Activated CD8-positive, alpha-beta memory T cell treated with anti-CD3 and anti-CD28 coated beads, Interleukin-2, amount 10 ng/mL, durations not matched to agents 7 days and 5 days (primary cell): ENCODE measurements at places on chromosomes 7 and 10. TPM values are rescaled to one million over a fixed set of nuclear protein-coding genes. Genes with fewer than 3 reads are reported as not detected.
A peak's percentile ranks its signal among the peaks of the same experiment; 100 is the strongest.

The HYAL4 gene
- not detected for total RNA-seq

The NPFFR1 gene
- not detected for total RNA-seq

The LRRC61 gene
- total RNA-seq, result 24.7 TPM

The UBE2H gene
- 28.3 TPM for total RNA-seq

The COL1A2 gene
- total RNA-seq, result 1.6 TPM

The OR2A5 gene
- total RNA-seq, result not detected

The OR13A1 gene
- total RNA-seq, result not detected

The COBL gene
- total RNA-seq, result not detected

The KCP gene
- 0.52 TPM for total RNA-seq

The ZNHIT1 gene
- total RNA-seq, result 56.6 TPM

GRCh38 chr7:2837496-2837895 is 6.6 kb downstream of the GNA12 start:
- H3K4me3 ChIP-seq, result peak overlapping the region; percentile 54
- peaks cover 30% of the 10 kb centered on the region for H3K4me1 ChIP-seq
- H3K36me3 ChIP-seq, result peaks cover 19% of the 10 kb centered on the region
- DNase-seq, result no peak

GRCh38 chr7:489876-490275 is 29.8 kb downstream of the PDGFA start:
- no peak overlapping the region for H3K4me3 ChIP-seq
- H3K4me1 ChIP-seq, result no peaks in the 10 kb centered on the region
- H3K36me3 ChIP-seq, result no peaks in the 10 kb centered on the region
- peaks cover 15% of the 10 kb centered on the region for H3K27me3 ChIP-seq

DNA sequence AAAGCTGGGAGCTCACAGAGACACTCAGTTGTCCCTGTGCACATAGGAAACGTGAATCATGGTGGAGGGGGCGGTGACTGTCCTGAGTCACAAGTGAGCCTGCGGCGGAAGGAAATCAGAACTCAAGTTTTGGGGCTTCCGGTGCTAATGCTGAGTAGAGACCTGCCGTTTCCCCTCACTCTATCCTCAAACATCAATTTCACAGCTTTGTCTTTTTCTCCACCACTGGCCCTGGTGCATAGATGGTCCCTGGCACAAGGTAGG is 21.9 kb downstream of the ADCYAP1R1 start:
- no peak for DNase-seq
- H3K27me3 ChIP-seq, result peaks cover 2% of the 10 kb centered on the region
- no peaks in the 10 kb centered on the region for H3K36me3 ChIP-seq
- H3K4me3 ChIP-seq, result no peak overlapping the region

DNA sequence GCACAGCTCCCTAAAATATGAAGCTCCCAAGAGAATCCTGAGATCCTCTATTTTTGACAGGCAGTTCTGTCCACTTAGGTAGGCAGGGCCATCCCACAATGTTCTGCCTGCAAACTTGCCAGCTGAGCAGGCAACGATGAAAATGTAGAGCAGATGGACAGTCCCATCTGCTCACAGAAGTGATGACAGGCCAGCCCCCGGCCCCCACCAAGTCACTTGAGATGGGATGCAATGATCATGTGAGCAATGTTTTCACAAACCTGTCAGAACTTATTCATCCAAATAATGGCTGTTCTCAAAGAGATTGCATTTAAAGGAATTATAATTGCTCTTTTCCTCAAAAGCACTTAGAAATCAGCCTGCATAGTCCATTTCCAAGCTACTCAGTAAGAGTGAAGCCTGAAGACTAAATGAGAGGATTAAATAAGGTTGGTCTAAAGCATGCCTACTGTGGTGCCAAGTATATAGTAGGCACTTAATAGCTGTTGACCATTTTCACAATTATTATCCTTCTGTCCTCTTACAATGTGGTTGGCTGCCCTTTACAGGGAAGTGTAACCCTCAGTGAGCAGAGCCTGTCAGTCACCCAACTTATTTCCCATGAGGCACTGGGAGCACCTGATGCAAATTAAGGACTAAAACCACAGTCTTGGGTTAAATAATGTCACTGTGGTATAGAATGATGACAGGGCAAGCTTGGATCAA is 301.2 kb downstream of the FGFR2 start:
- DNase-seq, result no peak
- H3K4me3 ChIP-seq, result no peak overlapping the region
- H3K27ac ChIP-seq, result no peak overlapping the region
- H3K36me3 ChIP-seq, result no peaks in the 10 kb centered on the region

- H3K4me1 ChIP-seq, result no peaks in the 10 kb centered on the region
- no peaks in the 10 kb centered on the region for H3K27me3 ChIP-seq
- DNase-seq, result no peak
- H3K27ac ChIP-seq, result no peak overlapping the region
- no peak overlapping the region for H3K4me3 ChIP-seq
Measured at GRCh38 chr10:11118686-11119085, 101.0 kb downstream of the CELF2 start.

DNA sequence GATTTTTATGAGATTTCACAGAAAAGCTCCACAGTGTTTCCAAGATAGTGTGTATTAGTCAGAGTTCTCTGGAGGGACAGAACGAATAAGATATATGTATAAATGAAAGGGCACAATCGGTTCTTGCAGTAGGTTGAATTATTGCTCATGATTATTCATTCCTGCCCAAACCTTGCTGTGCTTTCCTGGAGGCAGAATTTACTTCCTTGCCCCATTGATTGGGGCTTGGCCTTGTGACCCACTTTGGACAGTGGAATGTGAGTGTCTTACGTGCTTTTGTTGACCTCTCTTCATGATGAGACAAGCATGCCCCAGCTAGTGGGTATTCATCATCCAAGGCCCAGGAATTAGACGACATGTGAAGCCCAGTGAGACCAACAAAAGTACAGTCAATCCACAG is 53.0 kb upstream of the ABCB5 start:
- no peak overlapping the region for H3K4me3 ChIP-seq
- no peak overlapping the region for H3K27ac ChIP-seq
- no peaks in the 10 kb centered on the region for H3K4me1 ChIP-seq
- H3K36me3 ChIP-seq, result no peaks in the 10 kb centered on the region
- H3K27me3 ChIP-seq, result no peaks in the 10 kb centered on the region

DNA sequence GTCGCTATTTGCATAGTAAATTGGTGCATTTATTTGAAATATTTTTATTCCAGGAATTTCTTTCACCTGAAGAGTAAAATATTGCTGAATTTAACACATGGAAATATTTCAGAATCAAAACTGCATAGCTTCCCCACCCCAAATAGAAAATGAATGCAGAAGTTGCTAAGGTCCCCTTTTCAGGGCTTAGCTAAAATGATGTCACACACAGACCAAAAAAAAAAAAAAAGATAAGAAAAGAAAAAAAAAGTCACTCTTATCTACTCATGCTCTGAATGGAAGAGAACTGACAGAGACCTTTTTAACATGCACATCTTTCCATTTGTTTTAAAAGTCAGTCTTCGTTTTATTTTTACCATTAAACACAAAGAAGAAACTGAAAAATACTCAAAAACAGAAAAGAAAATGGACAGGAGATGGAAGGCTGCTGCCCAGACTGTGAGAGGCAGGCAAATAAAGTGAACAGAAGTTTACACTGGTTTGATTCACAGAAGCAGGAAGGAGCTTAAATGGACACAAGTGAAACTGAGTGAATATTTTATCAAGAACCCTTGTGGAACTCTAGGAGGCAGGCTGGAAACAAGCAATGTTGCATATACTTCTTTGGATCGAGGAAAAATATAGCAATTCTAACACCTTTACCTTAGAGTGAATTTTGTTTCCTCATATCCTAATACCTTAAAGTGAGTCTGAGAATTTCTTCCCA is 32.0 kb downstream of the PSMC2 start:
- peaks cover 12% of the 10 kb centered on the region for H3K27me3 ChIP-seq
- no peak overlapping the region for H3K4me3 ChIP-seq
- no peaks in the 10 kb centered on the region for H3K4me1 ChIP-seq
- no peak for DNase-seq
- no peak overlapping the region for H3K27ac ChIP-seq

- DNase-seq, result no peak
- no peaks in the 10 kb centered on the region for H3K27me3 ChIP-seq
- no peak overlapping the region for H3K27ac ChIP-seq
- H3K4me3 ChIP-seq, result no peak overlapping the region
- peaks cover 51% of the 10 kb centered on the region for H3K36me3 ChIP-seq
Measured at GRCh38 chr10:87931836-87932230, 68.4 kb downstream of the PTEN start.

- peaks cover 20% of the 10 kb centered on the region for H3K27me3 ChIP-seq
- no peak overlapping the region for H3K4me3 ChIP-seq
- DNase-seq, result no peak
- no peaks in the 10 kb centered on the region for H3K36me3 ChIP-seq
Measured at GRCh38 chr7:132362059-132362458, 214.2 kb downstream of the PLXNA4 start.

GRCh38 chr7:120421151-120421651 is 148.2 kb downstream of the KCND2 start:
- H3K27me3 ChIP-seq, result no peaks in the 10 kb centered on the region
- H3K36me3 ChIP-seq, result no peaks in the 10 kb centered on the region
- no peak overlapping the region for H3K4me3 ChIP-seq
- H3K4me1 ChIP-seq, result no peaks in the 10 kb centered on the region
- no peak overlapping the region for H3K27ac ChIP-seq
- no peak for DNase-seq

DNA sequence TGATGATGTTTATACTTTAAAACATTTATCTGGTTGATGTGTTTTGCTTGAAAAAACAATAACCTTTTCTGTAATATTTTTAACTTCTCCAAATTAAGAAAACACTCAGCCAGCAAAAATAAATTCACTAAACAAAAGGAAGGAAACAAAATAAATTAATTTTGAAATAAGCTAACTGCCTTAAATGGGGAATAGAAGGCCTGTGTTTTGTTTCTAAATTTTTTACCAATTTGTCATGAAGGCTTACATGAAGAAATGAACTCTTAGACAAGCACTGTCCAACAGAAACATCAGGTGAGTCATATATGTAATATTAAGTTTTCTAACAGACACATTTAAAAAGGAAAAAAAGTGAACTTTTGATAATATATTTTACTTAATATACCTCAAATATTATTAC is 68.5 kb downstream of the LRRN3 start:
- no peaks in the 10 kb centered on the region for H3K4me1 ChIP-seq
- DNase-seq, result no peak
- H3K27me3 ChIP-seq, result no peaks in the 10 kb centered on the region
- H3K27ac ChIP-seq, result no peak overlapping the region
- H3K36me3 ChIP-seq, result no peaks in the 10 kb centered on the region

GRCh38 chr7:5594616-5595544 is 171.2 kb upstream of the TNRC18 start:
- peak overlapping the region; percentile 61 for H3K27ac ChIP-seq
- peaks cover 37% of the 10 kb centered on the region for H3K27me3 ChIP-seq
- peaks cover 29% of the 10 kb centered on the region for H3K4me1 ChIP-seq

GRCh38 chr10:1932692-1933094 is 195.4 kb upstream of the ADARB2 start:
- no peak overlapping the region for H3K4me3 ChIP-seq
- DNase-seq, result no peak
- H3K4me1 ChIP-seq, result no peaks in the 10 kb centered on the region

GRCh38 chr7:99128076-99128950 is 15.6 kb downstream of the SMURF1 start:
- no peaks in the 10 kb centered on the region for H3K27me3 ChIP-seq
- peaks cover 6% of the 10 kb centered on the region for H3K4me1 ChIP-seq
- DNase-seq, result no peak
- no peak overlapping the region for H3K27ac ChIP-seq

DNA sequence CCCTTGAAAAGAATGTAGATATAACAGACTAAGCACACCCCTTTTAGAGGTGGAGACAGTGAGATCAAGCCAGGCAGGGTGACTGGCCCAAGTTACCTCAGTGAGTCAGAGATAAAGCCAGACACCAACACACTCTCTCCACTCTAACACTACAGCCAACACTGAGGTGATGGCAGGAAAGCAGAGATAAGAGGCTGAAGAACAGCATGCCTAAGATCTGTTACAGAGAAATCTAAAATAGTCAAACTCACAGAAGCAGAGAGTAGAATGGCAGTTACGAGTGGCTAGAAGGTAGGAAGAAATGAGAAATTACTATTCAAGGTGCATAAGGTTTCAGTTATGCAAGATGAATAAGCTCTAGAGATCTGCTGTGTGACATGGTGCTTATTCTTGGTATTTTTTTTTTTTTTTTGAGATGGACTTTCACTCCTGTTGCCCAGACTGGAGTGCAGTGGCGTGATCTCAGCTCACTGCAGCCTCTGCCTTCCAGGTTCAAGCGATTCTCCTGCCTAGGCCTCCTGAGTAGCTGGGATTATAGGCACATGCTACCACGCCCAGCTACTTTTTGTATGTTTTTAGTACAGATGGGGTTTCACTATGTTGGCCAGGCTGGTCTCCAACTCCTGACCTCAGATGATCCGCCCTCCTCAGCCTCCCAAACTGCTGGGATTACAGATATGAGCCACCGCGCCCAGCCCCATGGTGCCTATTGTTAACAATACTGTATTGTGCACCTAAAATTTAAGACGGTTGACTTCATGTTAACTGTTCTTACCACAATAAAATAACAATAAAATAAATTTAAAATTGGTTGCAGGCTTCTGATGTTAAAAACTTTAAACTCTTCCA is 28.7 kb downstream of the ICA1 start:
- no peaks in the 10 kb centered on the region for H3K36me3 ChIP-seq
- DNase-seq, result no peak
- H3K27ac ChIP-seq, result no peak overlapping the region
- H3K4me1 ChIP-seq, result peaks cover 4% of the 10 kb centered on the region
